ENCODE measurements at places on chromosomes 4 and X. TPM values are rescaled to one million over a fixed set of nuclear protein-coding genes. Genes with fewer than 3 reads are reported as not detected.
A peak's percentile ranks its signal among the peaks of the same experiment; 100 is the strongest.

GRCh38 chr4:69032847-69033638 lies 63.2 kb upstream of the UGT2B7 start:
- no peaks in the 10 kb centered on the region for H3K4me1 ChIP-seq
- H3K27ac ChIP-seq: no peak overlapping the region
- no peaks in the 10 kb centered on the region for H3K36me3 ChIP-seq
- no peak for DNase-seq
- no peak overlapping the region for H3K4me3 ChIP-seq

- H3K4me3 ChIP-seq: no peak overlapping the region
- no peak overlapping the region for H3K27ac ChIP-seq
- H3K4me1 ChIP-seq: no peaks in the 10 kb centered on the region
- H3K27me3 ChIP-seq: no peaks in the 10 kb centered on the region
- H3K36me3 ChIP-seq: no peaks in the 10 kb centered on the region
- DNase-seq: no peak
Measured at GRCh38 chrX:103949506-103949905, 12.9 kb upstream of the TMSB15B start.

Gene MAGEA2
- 9.2 TPM for total RNA-seq

Gene SSX2
- 5.6 TPM for total RNA-seq

GRCh38 chrX:17086317-17086716 lies 139.9 kb downstream of the REPS2 start:
- no peak overlapping the region for H3K4me3 ChIP-seq
- no peaks in the 10 kb centered on the region for H3K36me3 ChIP-seq
- no peaks in the 10 kb centered on the region for H3K27me3 ChIP-seq
- H3K4me1 ChIP-seq: no peaks in the 10 kb centered on the region

- no peak overlapping the region for H3K27ac ChIP-seq
- H3K4me3 ChIP-seq: no peak overlapping the region
- no peaks in the 10 kb centered on the region for H3K27me3 ChIP-seq
Measured at GRCh38 chr4:94550352-94550751, 98.6 kb downstream of the PDLIM5 start.

- H3K27me3 ChIP-seq: no peaks in the 10 kb centered on the region
- H3K4me3 ChIP-seq: no peak overlapping the region
- H3K4me1 ChIP-seq: no peaks in the 10 kb centered on the region
- H3K36me3 ChIP-seq: no peaks in the 10 kb centered on the region
Measured at GRCh38 chr4:104879367-104879766, 267.3 kb upstream of the TET2 start.

Gene SEPTIN11
- total RNA-seq: 22.8 TPM

- H3K4me3 ChIP-seq: no peak overlapping the region
- no peaks in the 10 kb centered on the region for H3K36me3 ChIP-seq
- no peaks in the 10 kb centered on the region for H3K27me3 ChIP-seq
- peak; percentile 46 for DNase-seq
Measured at GRCh38 chr4:52588097-52588496, 71.0 kb downstream of the USP46 start.

DNA sequence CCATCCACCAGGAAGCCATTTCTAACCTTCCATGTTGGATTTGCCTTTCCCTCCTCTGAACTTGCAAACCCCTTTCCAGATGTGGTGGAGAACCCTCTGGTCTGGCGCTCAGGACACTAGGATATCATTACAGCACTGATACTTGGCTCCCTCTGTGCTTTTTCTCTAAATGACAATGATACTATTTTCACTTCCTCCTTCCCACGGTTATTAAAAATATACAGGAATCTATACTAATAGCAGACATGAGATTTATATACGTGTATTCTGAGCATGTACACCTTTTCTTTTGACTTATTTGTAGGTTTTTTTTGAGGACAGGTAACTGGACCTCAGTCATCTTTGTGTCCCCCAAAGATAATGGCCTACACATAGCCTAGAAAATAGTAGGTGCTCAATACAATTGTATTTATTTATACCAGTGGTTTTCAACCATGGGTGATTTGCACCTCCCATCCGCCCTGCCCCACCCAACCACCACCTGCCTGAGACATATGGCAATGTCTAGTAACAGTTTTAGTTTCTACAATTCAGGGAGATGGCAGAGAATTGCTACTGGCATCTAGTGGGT lies 60.4 kb upstream of the PLAC8 start:
- no peak for DNase-seq
- H3K27ac ChIP-seq: no peak overlapping the region
- H3K36me3 ChIP-seq: no peaks in the 10 kb centered on the region
- H3K27me3 ChIP-seq: no peaks in the 10 kb centered on the region
- H3K4me1 ChIP-seq: no peaks in the 10 kb centered on the region

GRCh38 chr4:185809121-185809520 lies 2.9 kb downstream of the SORBS2 start:
- H3K27me3 ChIP-seq: no peaks in the 10 kb centered on the region
- no peak for DNase-seq
- H3K36me3 ChIP-seq: no peaks in the 10 kb centered on the region
- no peak overlapping the region for H3K27ac ChIP-seq
- no peak overlapping the region for H3K4me3 ChIP-seq

DNA sequence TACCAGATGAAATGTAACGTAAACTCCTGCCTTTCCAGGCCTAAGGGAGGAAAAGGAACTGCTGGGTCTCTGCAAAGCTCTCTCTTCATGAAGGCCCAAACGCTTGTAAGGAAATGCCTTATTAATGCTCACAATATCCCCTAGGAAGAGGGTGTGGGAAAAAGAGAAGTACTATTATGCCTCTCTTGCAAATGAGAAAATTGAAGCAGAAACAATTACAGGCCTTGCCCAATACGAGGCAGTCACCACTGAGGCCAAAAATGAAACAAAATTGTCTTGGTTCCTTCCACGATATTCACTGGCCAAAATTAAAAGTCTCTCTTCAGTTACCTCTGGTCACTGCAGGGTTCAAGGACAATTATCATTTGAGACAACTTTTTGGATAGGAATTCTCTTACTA lies 3.2 kb downstream of the SCARB2 start:
- peak overlapping the region; percentile 18 for H3K27ac ChIP-seq
- no peak overlapping the region for H3K4me3 ChIP-seq
- peaks cover 33% of the 10 kb centered on the region for H3K4me1 ChIP-seq
- no peak for DNase-seq
- H3K36me3 ChIP-seq: no peaks in the 10 kb centered on the region

- H3K4me1 ChIP-seq: no peaks in the 10 kb centered on the region
- no peak overlapping the region for H3K27ac ChIP-seq
- DNase-seq: no peak
- H3K27me3 ChIP-seq: no peaks in the 10 kb centered on the region
- H3K4me3 ChIP-seq: no peak overlapping the region
Measured at GRCh38 chrX:112056886-112057285, 25.7 kb downstream of the TRPC5 start.

GRCh38 chr4:175066923-175067627 lies 148.9 kb downstream of the ADAM29 start:
- H3K4me3 ChIP-seq: no peak overlapping the region
- DNase-seq: no peak
- H3K36me3 ChIP-seq: no peaks in the 10 kb centered on the region
- H3K27ac ChIP-seq: no peak overlapping the region
- no peaks in the 10 kb centered on the region for H3K27me3 ChIP-seq
- no peaks in the 10 kb centered on the region for H3K4me1 ChIP-seq

- DNase-seq: no peak
- no peaks in the 10 kb centered on the region for H3K27me3 ChIP-seq
- H3K4me3 ChIP-seq: no peak overlapping the region
- H3K4me1 ChIP-seq: no peaks in the 10 kb centered on the region
- H3K36me3 ChIP-seq: no peaks in the 10 kb centered on the region
Measured at GRCh38 chr4:102543030-102543928, 42.1 kb downstream of the NFKB1 start.

- no peak for DNase-seq
Measured at GRCh38 chrX:136778916-136779315, 1.8 kb downstream of the ARHGEF6 start.

Gene MFAP3L
- total RNA-seq: 41.4 TPM

- H3K27ac ChIP-seq: no peak overlapping the region
- H3K36me3 ChIP-seq: no peaks in the 10 kb centered on the region
- DNase-seq: peak; percentile 38
- no peaks in the 10 kb centered on the region for H3K4me1 ChIP-seq
- peak overlapping the region; percentile 57 for H3K4me3 ChIP-seq
Measured at GRCh38 chr4:157076578-157076947, 613 bp downstream of the GLRB start.

DNA sequence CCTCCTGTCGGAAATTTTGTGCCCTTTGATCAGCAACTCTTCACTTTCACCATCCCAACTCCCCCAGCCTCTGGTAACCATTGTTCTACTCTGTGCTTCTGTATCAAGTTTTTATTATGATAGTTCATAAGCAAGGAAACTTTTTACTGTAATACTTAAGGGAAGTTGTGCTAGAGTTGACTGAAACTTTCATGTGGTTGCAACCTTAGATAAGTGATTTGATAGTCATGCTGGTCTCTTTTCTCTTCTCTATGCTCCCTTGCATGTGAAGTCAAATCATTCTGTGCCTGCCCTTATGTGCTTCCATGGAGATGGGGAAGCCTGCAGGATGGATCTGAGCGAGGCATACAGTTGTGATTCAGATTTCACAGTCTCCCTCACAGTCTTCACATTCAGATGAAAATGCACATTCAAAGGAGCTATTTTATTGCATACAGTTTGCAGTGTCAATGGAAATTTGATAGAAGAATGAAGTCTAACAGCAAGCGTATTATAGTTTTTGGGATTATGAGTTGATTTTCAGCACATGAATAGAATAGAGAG lies 1428.3 kb upstream of the TENM3 start:
- no peaks in the 10 kb centered on the region for H3K4me1 ChIP-seq
- H3K27ac ChIP-seq: no peak overlapping the region
- no peaks in the 10 kb centered on the region for H3K27me3 ChIP-seq
- no peak overlapping the region for H3K4me3 ChIP-seq
- DNase-seq: no peak

Gene KCNIP4
- total RNA-seq: not detected

- H3K4me1 ChIP-seq: peaks cover 12% of the 10 kb centered on the region
- H3K4me3 ChIP-seq: no peak overlapping the region
- H3K27me3 ChIP-seq: no peaks in the 10 kb centered on the region
- H3K36me3 ChIP-seq: no peaks in the 10 kb centered on the region
Measured at GRCh38 chr4:72314869-72315268, 254.2 kb downstream of the ADAMTS3 start.

Gene CENPVL2
- 5.9 TPM for total RNA-seq

DNA sequence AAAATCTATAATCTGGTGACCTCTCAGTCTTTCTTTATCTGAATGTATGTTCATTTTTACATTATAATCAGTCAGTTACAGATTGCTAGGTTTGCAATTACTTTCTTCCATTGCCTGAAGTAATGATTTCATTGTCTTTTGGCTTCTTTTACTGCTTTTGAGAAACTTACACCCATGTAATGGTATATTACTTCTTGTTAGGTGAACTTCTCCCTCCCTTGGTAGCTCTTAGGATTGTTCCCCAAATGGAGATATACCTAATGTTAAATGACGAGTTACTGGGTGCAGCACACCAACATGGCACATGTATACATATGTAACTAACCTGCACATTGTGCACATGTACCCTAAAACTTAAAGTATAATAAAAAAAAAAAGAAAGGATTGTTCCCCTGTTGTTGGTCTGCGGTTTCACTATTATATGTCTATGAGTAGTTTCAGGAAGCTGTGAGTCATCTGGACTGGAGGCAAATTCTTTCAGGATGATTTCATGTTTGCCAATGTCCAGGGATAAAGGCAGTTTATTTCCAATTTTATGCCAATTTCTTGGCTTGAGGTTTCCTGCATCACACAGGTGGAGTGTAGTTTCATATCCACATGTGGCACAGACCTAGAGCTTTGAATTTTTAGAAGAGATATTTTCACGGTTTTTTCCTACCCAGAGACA lies 21.8 kb downstream of the SPANXC start:
- H3K36me3 ChIP-seq: no peaks in the 10 kb centered on the region
- DNase-seq: no peak
- no peak overlapping the region for H3K4me3 ChIP-seq
- H3K4me1 ChIP-seq: no peaks in the 10 kb centered on the region
- H3K27ac ChIP-seq: no peak overlapping the region
- H3K27me3 ChIP-seq: no peaks in the 10 kb centered on the region

Gene PWWP3B
- 85.8 TPM for total RNA-seq

Gene ODAM
- total RNA-seq: not detected

DNA sequence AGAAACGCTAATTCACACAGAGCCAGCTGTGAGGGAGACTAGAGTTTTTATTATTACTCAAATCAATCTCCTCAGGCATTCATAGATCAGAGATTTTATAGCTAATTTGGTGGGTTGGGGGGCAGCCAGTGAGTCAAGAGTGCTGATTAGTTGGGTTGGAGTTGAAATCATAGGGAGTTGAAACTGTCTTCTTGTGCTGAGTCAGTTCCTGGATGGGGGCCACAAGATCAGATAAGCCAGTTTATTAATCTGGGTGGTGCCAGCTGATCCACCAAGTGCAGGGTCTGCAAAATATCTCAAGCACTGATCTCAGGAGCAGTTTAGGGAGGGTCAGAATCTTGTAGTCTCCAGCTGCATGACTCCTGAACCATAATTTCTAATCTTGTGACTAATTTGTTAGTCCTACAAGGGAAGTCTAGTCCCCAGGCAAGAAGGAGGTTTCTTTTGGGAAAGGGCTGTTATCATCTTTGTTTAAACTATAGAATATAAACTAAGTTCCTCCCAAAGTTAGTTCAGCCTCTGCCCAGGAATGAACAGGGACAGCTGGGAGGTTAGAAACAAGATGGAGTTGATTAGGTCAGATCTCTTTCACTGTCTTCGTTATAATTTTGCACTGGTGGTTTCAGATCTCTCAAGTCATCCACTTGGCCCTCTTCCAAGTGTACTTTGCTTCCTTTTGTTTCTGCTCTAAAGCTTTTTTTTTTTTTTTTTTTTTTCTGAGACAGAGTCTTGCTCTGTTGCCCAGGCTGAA lies 5.4 kb upstream of the NAA11 start:
- H3K36me3 ChIP-seq: no peaks in the 10 kb centered on the region
- no peak overlapping the region for H3K4me3 ChIP-seq
- H3K27ac ChIP-seq: no peak overlapping the region
- no peaks in the 10 kb centered on the region for H3K27me3 ChIP-seq

GRCh38 chrX:9204560-9204959 lies 170.6 kb upstream of the FAM9B start:
- H3K27ac ChIP-seq: no peak overlapping the region
- no peaks in the 10 kb centered on the region for H3K27me3 ChIP-seq
- H3K4me3 ChIP-seq: no peak overlapping the region
- H3K4me1 ChIP-seq: no peaks in the 10 kb centered on the region
- DNase-seq: no peak

GRCh38 chr4:3376266-3376665 lies 65.5 kb upstream of the HGFAC start:
- H3K4me1 ChIP-seq: no peaks in the 10 kb centered on the region
- H3K27me3 ChIP-seq: no peaks in the 10 kb centered on the region
- no peaks in the 10 kb centered on the region for H3K36me3 ChIP-seq
- no peak overlapping the region for H3K4me3 ChIP-seq

DNA sequence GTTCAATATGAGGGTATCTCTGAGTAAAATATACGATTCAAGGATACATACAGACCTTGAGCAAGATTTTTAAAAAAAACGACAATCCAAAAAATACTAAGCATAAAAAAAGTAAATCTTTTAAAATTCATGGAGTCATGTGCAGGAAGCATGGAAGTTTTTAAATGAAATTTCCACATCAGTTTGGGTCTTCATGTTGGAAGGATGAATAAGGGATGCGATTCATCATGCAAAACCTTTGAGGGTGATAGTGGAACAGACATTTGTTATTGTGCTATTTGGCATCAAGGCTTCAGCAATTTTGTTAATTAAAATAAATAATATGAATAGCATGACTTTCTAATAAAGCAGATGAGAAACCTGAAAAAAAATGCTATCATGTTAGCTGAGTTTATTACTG lies 815.0 kb upstream of the PCDH10 start:
- no peak overlapping the region for H3K4me3 ChIP-seq
- no peaks in the 10 kb centered on the region for H3K36me3 ChIP-seq
- no peaks in the 10 kb centered on the region for H3K4me1 ChIP-seq
- no peaks in the 10 kb centered on the region for H3K27me3 ChIP-seq
- no peak overlapping the region for H3K27ac ChIP-seq
